LHCN-M2 (cell line): ENCODE measurements at places on chromosomes 1 and 21. TPM values are rescaled to one million over a fixed set of nuclear protein-coding genes. Genes with fewer than 3 reads are reported as not detected.
A peak's percentile ranks its signal among the peaks of the same experiment; 100 is the strongest.

- no peak for DNase-seq
Measured at GRCh38 chr1:37133276-37134145, 99.2 kb upstream of the GRIK3 start.

Gene SPEN
- total RNA-seq = 7.6 and 7.7 TPM in 2 replicates

GRCh38 chr1:46192171-46192570 lies 6.1 kb downstream of the POMGNT1 start:
- DNase-seq = no peak

- DNase-seq = no peak
Measured at GRCh38 chr1:93043057-93043557, 36.0 kb upstream of the MTF2 start.

Gene FAM78B
- 0.13 and 0.23 TPM in 2 replicates for total RNA-seq

GRCh38 chr21:25904044-25904695 lies 169.4 kb downstream of the GABPA start:
- DNase-seq = peak; percentile 16

Gene LRIF1
- 20.7 and 24.0 TPM in 2 replicates for total RNA-seq

Gene NUP210L
- total RNA-seq = not detected in 2 replicates

DNA sequence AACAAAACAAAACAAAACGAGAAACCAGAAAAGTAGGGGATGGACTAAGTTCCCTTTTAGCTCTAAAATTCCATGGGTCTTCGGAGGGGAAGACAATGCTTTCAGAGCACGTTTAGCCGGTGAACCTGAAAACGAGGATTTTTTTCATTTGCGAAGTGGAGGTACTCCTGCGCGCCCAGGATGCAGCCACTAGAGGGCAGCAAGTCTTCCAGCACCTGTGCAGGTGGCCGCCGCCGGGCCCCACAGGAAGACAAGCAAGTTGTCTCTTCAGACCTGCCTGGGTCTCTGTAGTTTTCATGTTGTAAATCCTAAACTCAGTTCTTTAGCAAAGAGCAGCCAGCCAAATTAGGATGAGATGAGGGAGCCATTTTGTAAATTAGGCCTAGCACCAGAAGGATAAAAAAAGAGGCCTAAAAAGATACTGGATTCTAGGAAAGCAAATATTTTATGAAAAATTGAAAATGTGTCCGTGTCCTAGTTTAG lies 17.7 kb upstream of the SNX27 start:
- DNase-seq = peak; percentile 17

Gene OR14K1
- not detected in 2 replicates for total RNA-seq

Gene SPRR2E
- not detected in 2 replicates for total RNA-seq

- DNase-seq = no peak
Measured at GRCh38 chr1:226882187-226882586, 11.8 kb downstream of the PSEN2 start.

- DNase-seq = no peak
Measured at GRCh38 chr1:202967684-202968281, 726 bp upstream of the CYB5R1 start.

- no peak for DNase-seq
Measured at GRCh38 chr1:16946646-16947045, 24.9 kb downstream of the CROCC start.

- no peak for DNase-seq
Measured at GRCh38 chr21:42641311-42642218, 11.9 kb upstream of the PDE9A start.

GRCh38 chr1:228059634-228060457 lies 22.7 kb upstream of the ARF1 start:
- DNase-seq = no peak

Gene CDC73
- 25.8 and 29.9 TPM in 2 replicates for total RNA-seq

DNA sequence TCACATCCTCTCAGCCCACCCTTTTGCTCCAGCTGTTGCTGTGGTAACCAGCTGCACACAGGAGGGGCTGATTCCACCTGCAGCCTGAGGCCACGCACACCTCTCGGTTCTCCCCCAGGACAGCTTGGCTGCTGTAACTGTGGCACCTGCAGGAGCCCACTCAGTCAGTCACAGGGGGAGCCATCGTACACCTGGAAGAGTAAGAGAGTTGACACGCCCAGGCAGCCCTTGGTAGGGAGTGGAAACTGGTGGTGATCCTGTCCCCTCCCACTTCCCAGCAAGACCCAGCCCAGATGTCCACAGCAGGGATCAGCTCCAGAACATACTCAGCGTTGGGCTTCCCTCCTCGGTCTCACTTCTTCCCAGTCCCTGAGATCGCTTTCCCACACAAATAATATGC lies 32.2 kb upstream of the BACE2 start:
- no peak for DNase-seq

Gene GSTM5
- total RNA-seq = not detected in 2 replicates

Gene OR6N1
- total RNA-seq = not detected in 2 replicates

Gene RCSD1
- 42.7 and 81.9 TPM in 2 replicates for total RNA-seq
